ENCODE measurements at places on chromosomes 3 and 15.

DNA sequence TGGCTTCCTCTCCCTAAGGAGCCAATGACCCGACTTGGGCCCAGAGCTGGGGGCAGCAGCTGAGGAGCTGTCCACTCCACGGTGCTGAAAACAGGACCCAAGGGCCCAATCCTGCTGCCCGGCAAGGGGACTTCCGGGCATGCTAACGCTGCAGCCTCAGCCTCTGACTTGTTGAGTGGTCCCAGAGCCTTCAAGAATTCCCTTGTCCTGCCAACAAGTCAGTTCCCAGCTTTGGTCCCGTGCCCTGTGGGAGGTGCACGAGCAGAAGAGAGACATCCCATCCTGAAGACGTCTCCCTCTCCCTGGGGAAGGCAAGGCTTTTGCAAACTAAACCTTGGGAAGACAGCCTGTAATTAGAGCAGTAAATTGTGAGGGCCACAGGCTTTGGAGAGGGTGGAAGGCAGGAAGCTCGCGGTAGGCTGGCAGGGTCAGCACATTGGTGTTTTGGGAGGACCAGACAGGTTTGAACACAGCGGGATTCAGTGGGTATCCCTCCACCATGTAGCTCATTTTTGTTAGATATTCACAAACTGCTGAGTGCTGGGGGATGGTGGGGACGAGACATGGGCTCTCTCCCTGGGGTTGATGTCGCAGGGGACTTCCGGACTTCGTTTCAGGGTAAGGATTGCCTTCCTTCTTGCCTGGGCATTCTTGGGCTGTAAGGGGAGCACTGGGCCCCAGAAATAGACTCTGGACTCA lies 29.8 kb upstream of the PRR23E start:
- no peak for DNase-seq

GRCh38 chr3:106263011-106263410 lies 394.2 kb upstream of the CBLB start:
- DNase-seq: no peak

DNA sequence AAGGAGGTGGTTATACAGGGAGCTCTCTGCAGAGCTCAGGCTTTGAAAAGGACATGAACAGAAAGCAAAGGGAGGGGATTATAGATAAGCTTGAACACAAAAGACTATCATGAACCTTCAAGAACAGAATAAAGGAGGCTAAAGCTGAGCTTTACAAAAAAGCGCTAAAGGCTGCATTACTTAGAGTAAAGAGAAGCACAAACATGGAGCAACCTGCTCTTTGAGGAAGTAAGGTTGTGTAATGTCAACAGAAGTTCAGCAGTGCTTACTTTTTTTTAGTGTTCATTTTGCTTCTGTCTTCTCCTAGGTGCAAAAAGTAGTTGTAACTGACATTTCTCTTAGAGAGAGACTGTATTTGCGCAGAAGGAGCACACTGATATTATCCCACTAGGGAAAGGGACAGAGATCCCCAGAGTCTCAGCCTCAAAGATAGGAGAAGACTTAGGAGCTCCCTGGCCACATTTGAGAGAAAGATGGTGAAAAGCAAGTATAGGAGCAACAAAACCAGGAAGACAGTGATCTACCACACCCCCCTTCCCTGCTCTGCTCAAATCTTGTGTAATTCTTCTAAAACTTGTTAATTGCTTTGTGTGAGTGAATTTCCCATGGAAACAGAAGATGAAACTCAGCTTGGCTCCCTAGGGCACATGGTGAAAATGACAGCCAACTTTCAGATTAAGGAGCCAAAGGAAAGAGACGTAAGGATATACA lies 54.7 kb downstream of the QTRT2 start:
- DNase-seq: no peak

GRCh38 chr15:67839499-67839928 lies 331 bp downstream of the RNU6-1 start:
- DNase-seq: no peak

DNA sequence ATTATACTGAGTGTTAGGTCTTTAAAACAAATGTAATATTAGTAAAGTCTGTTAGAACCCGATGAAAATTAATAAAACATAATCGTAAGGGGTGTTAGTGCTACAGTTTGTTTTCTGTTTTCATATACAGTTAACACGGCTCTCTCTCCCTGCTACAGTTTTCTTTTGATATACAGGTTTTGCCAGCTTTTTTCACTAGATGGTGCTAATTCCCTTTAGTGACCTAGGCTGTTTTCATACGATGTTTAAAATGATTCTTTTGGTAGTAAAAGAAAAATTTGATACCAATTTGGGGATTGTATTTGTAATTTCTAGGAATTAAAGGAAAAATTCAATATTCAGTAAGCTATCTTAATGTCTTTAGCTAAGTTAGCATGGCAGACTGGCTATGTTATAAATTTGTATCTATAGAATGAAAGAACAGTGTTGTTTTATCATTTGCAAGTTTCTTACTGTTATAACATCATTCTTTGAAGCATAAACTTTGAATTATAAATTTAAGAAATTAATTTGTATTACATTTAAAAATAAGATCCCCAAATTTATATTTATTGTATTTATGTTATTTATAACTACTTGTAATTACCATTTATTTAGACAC lies 11.5 kb downstream of the APH1B start:
- DNase-seq: no peak

DNA sequence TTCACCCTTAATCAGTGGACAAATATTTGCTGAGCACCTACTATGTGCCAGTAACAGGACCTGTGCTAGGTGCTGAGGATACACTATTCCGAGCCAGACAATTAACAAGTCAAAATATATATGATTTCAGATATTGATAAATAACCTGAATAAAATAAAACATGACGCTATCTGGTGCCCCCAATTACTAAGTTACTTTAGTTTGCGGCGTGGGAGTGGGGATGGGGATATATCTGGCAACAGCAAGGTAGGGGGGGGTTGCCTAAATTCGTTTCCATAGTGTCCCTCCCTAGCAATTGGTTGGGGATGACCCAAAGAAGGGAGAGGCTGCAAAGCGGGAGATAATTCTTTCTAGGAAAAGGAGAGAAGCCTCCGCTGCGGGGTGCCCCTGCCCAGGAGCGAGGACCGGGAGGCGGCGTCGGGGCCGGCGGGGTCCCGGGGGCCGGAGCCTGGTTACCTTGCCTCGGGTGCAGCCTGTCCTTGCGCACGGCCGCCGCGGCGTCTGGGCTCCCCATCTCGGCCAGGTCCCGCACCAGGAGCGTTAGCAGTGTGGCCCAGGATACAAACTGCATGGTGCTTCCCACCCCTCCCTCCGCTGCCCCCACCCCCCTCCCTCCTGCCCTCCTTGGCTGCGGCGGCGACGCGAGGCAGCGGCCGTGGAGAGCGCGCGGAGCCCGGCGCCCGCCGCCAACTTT lies 567 bp downstream of the ADAMTS9 start:
- no peak for DNase-seq

Measured in activated CD4-positive, CD25-positive, alpha-beta regulatory T cell (primary cell).